ENCODE measurements at places on chromosomes 5 and 9.

DNA sequence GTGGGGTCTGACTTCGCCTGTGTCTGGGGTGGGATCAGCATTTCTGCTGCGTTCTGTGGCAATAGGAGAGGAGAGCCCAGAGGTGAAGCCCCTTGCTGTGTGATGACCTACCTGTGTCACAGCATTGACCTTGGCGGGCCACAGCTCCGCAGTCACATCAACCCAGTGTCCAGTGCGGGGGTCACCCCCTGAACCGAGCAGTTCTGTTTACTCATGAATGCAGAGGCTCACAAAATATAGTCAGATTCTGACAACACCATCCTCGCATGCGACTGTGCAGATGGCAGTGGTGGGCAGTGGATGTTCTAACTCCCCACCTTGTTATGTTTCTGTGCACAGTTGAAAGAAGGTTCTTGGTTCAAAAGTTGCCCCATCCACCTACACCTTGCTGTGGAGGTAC is 100.1 kb downstream of the ADAMTS16 start:
- no peak for DNase-seq

GRCh38 chr9:215631-216155 is 1.0 kb downstream of the DOCK8 start:
- no peak for DNase-seq

DNA sequence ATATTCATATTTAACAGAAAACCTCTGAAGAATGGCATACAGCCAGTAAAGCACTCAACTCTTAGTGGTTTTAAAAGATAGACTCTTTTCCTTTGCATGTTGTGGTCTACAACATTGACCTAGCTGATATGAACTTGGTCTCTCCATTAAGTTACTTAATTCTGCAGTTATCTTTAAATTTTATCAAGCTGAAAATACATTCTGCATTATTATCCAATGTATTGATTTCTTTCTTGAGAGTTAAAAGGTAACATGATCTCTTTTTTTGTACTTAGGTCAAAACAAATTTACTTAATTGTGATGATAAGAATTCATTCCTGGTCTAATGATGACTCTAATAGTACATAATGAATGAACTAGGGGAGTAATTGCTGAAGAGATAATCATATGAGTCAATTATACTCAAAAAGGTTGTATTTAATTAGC is 132.9 kb downstream of the STARD4 start:
- DNase-seq: no peak

GRCh38 chr9:18821788-18822187 is 211.2 kb downstream of the SAXO1 start:
- no peak for DNase-seq

Measured in GM12892 (cell line).